ENCODE measurements at places on chromosomes 7 and 10.
A peak's percentile ranks its signal among the peaks of the same experiment; 100 is the strongest.

DNA sequence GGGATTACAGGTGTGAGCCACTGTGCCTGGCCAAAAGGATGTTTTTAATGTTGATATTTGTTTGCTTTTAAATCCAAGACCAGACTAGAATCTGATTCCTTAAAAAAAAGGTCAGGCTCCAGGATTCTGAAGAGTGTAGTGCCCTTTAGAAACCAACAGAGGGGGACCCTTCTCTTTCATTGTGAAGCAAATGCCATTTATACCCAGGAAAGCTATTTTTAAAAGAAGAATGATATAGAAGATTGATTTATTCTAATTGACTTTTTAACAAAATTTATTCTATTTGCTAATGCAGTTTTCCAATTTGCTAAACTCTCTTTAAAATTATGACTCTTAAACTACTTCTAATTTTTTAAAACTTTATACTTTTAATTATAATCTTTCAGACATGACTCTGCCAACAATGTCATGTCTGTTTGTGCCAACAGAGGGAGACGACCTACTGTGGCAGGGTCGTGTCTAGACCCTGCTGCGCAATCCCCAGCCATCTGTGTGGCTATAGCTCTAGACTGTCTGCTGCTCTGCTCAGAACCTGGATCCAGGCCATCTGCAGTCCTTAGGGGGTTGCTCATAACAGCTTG, 201.0 kb upstream of the IMMP2L start:
- peak; percentile 51 for DNase-seq

GRCh38 chr10:50563906-50564305, 59.9 kb downstream of the SGMS1 start:
- DNase-seq = no peak

DNA sequence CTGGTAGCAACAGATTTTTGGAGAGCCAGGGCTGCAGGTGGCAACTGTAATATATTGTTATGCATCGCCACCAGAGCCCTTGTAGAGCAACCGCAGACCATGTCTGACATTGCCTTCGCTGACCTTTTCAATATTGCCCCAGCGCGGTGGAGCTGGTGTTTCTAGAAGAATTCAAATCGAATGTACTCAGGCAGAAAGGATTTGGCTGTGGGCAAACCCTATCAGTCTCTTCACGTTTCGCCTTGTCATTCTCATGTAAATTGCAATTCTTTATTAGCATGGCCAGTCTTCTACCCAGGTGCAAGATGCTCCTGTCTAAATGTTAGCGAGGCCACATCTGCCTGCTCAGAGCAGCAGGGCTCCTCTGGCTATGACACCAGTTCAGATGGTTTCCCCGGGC, 490.2 kb upstream of the AUTS2 start:
- DNase-seq = no peak

- DNase-seq = no peak
Measured at GRCh38 chr10:114577133-114577532, 80.9 kb downstream of the ABLIM1 start.

- no peak for DNase-seq
Measured at GRCh38 chr7:3795781-3796180, 494.7 kb downstream of the SDK1 start.

GRCh38 chr7:2892549-2892948, 48.4 kb upstream of the GNA12 start:
- no peak for DNase-seq

DNA sequence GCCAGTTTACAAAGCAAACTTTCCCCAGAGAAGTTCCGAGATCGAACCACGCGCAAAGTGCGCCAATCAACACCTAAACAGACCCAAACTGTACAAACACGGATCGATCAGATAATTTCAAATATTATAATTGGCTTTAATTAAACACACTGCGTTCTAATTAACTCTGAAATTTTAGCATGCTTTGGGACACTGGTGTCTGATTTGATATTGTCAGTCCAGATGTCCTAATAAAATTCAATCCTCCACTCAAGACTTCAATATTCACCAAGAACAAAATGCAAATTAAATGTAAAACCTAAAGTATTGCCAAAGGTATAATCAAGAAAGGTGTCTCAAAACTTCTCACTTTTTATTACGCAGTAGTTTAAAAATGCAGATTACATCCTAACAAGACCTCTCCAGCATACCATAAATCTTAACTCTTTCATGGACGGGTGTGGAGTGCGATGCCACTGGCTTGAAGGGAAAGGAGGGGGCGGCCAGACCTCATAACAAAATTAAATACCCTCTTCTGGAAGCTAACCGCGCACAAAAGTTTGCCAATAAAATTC, 5.9 kb upstream of the EBF3 start:
- no peak for DNase-seq

GRCh38 chr10:30199376-30200016, 140.1 kb upstream of the JCAD start:
- DNase-seq = no peak

GRCh38 chr10:89458291-89458690, 43.9 kb downstream of the IFIT5 start:
- DNase-seq = no peak

- no peak for DNase-seq
Measured at GRCh38 chr10:70650718-70651117, 21.6 kb upstream of the ADAMTS14 start.

- DNase-seq = no peak
Measured at GRCh38 chr10:18323916-18324315, 183.7 kb downstream of the CACNB2 start.

GRCh38 chr7:55508221-55509011, 63.9 kb downstream of the VOPP1 start:
- no peak for DNase-seq

GRCh38 chr10:11605807-11606408, 5.5 kb downstream of the USP6NL start:
- no peak for DNase-seq

GRCh38 chr10:113578773-113579172, 25.9 kb downstream of the HABP2 start:
- DNase-seq = no peak

GRCh38 chr7:134016223-134016941, 110.8 kb upstream of the LRGUK start:
- DNase-seq = no peak

- DNase-seq = no peak
Measured at GRCh38 chr10:106991091-106991490, 173.4 kb downstream of the SORCS1 start.

DNA sequence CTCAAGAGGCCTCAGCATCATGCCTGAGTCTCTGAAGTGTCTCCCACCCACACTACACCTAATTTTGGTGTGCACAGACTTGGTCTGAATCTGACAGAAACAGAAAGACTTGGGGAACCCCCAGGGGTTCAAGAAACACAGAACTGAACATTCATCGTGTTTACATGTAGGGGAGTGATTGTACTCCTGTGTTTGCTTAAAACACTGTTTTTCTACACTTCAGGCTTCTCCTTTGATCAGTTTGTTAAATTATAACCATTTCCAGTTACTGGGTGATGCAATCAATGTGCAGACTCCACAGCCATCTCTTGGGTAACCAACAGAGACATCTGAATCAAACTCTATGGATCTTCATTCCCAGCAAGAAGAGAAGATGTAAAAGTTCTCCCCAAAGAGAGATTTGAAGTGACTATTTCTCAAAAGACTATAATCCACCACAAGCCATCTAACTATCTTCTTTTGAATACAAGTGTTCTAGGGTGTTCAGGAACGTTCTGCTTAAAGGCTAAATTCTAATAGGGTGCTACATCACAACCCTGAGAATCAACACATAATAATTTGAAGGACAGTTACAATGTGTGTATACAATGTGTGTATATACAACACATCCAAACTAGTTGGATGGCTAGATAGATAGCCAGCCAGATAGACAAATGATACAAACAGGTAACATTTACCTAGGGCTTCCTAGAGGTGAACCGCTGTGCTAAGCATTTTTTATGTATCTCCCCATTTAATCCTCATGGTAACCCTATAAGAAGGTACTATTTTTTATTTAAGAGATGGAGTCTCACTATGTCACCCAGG, 34.2 kb downstream of the DNAJC12 start:
- no peak for DNase-seq

- DNase-seq = no peak
Measured at GRCh38 chr10:47051741-47052238, 140.6 kb downstream of the PTPN20 start.

- DNase-seq = no peak
Measured at GRCh38 chr7:150992833-150993302, 2.1 kb downstream of the NOS3 start.

Measured in NCI-H446 treated with DMSO at 0.1 percent for 48 hours (cell line).